ENCODE measurements at places on chromosomes 2 and 18.

DNA sequence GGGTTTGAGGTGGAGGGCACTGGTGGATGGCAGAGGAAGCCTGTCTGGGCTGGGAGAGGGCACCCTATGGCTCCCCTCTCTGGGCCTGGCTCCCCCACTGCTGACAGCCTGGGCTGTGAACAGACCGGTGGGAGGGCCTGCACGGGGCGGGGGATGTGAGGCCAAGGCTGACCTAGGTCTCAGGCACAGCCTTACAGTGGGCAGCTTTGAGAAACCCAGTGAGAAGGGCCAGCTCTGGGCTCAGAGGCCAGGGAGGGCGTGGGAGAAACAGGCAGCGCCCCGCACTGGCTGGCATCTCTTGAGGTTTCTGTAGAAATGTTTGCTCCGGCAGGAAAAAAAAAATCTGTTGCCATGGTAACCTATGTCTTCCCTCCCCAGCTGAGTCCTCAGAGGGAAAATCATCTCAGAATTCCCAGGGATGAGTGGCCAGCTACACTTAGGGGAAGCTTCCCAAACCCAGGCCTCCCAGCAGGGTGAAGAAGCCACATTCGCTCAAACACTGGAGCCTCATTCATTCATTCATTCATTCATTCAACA, 71.7 kb upstream of the TAF1B start:
- DNase-seq, result no peak

DNA sequence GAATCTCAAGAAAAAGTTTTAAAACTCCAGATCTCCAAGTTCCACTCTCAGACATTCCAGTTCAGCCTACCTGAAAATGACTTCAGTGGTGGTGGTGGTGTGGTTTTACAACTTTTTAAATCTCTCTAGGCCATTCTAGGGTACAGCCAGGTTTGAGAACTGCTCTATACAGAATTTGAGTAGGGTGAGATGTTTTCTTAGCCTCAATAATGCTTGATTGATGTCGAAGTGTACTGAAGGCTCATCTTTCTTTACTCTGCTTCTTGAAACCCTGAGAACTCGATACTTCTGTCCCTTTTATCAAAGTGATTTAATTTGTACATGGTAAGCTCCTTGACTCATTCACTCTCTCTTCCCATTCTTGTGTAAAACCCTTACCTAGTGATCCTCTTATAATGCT, 143.8 kb downstream of the FAM124B start:
- DNase-seq, result no peak

DNA sequence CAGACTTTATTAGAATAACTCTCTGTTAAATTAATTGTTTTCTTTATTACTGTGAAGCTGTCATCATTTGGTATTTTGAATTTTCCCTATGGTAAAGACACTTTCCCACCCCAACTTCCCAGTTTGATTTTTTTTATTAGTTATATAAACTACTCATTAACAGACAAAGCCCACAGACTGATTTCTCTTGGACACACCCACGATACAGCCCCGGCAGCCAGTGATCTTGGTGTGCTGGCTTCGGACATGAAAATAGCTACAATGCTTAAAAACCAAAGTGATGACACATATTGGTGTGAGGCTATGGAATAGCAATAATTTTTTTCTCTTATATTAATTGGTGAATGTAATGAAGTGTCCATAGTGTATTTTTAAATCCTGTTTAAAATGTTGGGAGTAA, 225.4 kb upstream of the SIX3 start:
- DNase-seq, result no peak

GRCh38 chr2:19669559-19669958, 232.2 kb downstream of the TTC32 start:
- no peak for DNase-seq
